Activated CD4-positive, alpha-beta T cell treated with anti-CD3 and anti-CD28 coated beads, Interleukin-2, amount 10 ng/mL, durations not matched to agents 24 days and 14 days (primary cell): ENCODE measurements at places on chromosomes 11 and 22.

- H3K36me3 ChIP-seq: no peaks in the 10 kb centered on the region
- no peak within 1 kb of the TSS for H3K27ac ChIP-seq
- peaks cover 32% of the 10 kb centered on the region for H3K27me3 ChIP-seq
- H3K4me1 ChIP-seq: peaks cover 2% of the 10 kb centered on the region
- peak within 1 kb of the TSS; percentile 9 for H3K4me3 ChIP-seq
Measured at GRCh38 chr11:57597461-57597915, at the start of gene SERPING1. Gene SERPING1 (plus strand): TSS chr11:57597685. CDS start chr11:57598271, 586 bp downstream.

- H3K27ac ChIP-seq: peak overlapping the region; percentile 95
Measured at GRCh38 chr11:94494126-94494680, 419 bp downstream of the ANKRD49 start.

DNA sequence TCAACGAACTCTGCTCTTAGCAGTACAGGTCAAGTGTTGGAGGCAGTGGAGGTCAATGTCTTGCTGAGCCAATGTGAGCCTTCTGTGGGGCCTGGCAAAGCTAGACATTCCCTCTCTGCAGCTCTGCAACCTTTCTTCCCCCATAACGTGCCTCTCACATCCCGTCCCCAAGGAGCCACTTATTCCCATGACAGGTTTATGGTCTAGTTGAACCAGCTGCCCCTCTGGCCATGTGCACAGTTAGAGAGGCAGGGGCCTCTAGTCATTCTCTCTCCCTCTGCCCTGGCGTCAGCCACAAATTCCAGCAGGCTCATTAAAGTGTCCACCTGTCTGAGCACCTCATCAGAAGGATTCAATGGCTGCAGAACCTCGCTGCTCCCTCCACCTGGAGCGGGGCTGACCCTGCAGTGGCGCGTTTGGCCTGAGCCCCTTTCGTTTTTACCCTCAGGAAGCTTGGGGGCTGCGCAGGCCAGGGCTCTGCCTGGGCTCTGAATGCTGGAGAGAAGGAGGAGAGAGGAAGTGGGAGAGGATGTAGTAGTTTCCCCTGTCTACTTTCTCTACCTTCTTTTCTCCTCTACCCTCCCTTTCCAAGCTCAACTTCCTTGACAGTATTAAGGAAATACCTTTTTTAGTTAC lies 302.1 kb upstream of the B3GAT1 start:
- H3K4me3 ChIP-seq: no peak overlapping the region
- peaks cover 1% of the 10 kb centered on the region for H3K27me3 ChIP-seq
- H3K4me1 ChIP-seq: no peaks in the 10 kb centered on the region

DNA sequence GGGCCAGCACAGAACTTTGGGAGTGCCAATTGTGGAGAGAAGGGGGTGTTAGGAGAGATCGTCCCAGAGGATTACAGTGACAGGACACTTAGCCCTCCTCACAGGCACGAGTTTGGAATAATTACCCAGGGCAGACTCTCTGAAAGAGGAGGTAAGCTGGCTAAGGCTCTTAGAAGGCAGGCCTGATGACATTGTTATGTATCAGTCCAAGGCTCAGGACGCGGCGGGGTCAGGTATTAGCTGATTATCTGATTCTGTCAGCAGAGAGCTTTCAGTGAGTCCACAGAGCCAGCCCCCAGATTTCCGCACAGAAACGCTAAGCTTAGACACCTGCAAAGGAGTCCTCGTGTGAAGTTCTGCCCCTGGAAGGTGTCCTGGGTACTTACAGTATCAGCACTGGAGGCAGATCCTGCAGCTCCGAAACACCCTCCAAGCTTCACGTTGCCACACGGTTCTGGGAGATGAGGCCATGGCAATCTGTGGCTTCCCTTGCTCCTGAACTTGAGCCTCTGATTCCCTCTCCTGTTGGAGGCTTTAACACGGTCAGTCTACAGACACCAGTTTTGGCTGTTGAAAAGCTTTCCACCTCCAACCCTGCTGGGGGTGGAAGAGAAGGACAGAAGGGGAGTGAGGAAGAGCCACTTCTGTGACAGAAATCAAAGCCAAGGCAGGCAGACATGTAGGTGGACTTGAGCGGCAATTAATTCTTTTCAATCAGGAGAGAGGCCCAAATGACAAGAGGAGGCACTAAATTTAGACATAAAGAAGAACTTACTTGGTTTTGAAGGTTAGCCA lies 123.6 kb upstream of the CADM1 start:
- H3K27ac ChIP-seq: no peak overlapping the region
- no peaks in the 10 kb centered on the region for H3K4me1 ChIP-seq
- no peak overlapping the region for H3K4me3 ChIP-seq
- H3K36me3 ChIP-seq: no peaks in the 10 kb centered on the region
- no peak for DNase-seq

DNA sequence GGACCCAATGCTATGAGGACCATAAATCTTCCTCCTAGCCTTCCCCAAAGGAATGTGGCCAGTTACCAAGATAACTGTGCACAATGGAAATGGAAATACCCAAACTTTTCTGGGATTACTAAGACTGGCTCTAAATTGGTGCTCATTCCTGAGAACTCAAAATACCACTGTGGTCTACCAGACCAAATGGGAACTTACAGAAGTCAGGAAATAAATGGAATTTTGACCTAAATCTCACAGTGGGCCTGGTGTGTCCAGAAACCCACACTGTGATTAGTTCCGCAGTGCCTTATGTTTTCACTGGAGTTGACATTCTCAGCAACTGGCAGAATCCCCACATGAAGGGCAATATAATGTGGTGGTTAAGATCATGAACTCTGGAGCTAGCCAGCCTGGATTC lies 99.4 kb upstream of the ZC3H12C start:
- no peak overlapping the region for H3K27ac ChIP-seq
- peak; percentile 25 for DNase-seq
- H3K4me3 ChIP-seq: no peak overlapping the region
- no peaks in the 10 kb centered on the region for H3K4me1 ChIP-seq

GRCh38 chr11:11036848-11037732 lies 179.2 kb upstream of the ZBED5 start:
- peak; percentile 78 for DNase-seq
- H3K4me1 ChIP-seq: no peaks in the 10 kb centered on the region
- H3K4me3 ChIP-seq: no peak overlapping the region
- H3K36me3 ChIP-seq: no peaks in the 10 kb centered on the region
- peaks cover 8% of the 10 kb centered on the region for H3K27me3 ChIP-seq
